ENCODE measurements at places on chromosomes 13 and 19. TPM values are rescaled to one million over a fixed set of nuclear protein-coding genes. Genes with fewer than 3 reads are reported as not detected.
A peak's percentile ranks its signal among the peaks of the same experiment; 100 is the strongest.

- DNase-seq = no peak
Observed at GRCh38 chr19:58203814-58204475, 21.1 kb downstream of the ZNF274 start.

DNA sequence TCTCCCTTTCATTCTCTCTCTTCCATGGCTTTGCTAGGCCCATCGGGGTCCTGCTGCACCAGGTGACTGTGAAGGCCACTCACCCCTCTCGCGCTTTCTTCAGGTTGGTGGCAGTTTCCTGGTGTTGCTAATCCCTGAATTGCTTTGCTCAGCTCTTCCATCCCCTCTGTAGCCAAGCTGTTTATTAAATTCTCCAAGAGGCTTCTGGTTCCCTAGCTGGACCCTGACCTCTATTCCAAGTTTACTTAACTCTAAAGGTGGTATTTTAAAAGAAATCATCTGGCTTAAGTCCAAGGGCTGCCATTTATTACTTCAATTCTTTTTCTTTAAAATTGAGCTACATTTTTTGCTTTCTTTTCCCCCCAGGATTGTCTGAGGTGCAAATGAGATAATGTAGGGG, 32.7 kb upstream of the MICU2 start:
- DNase-seq = no peak

- DNase-seq = no peak
Observed at GRCh38 chr19:51810223-51810622, 15.3 kb downstream of the FPR3 start.

DNA sequence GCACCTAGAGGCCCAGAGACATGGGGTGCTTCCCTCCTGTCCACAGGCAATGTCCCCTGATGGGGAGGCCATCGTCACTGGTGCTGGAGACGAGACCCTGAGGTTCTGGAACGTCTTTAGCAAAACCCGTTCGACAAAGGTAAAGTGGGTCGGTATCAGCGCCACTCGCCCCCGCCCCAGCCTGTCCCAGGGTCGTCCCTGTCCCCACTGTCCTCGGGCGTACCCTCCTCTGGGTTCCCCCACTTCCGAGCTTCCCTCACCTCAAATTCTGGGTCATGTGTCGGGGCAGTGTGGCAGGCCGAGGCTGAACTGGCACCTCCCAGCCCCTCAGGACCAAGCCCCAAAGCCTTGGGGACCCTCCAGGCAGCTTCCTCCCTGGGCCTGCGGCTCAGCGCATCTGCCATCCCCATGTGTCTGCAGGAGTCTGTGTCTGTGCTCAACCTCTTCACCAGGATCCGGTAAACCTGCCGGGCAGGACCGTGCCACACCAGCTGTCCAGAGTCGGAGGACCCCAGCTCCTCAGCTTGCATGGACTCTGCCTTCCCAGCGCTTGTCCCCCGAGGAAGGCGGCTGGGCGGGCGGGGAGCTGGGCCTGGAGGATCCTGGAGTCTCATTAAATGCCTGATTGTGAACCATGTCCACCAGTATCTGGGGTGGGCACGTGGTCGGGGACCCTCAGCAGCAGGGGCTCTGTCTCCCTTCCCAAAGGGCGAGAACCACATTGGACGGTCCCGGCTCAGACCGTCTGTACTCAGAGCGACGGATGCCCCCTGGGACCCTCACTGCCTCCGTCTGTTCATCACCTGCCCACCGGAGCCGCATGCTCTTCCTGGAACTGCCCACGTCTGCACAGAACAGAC, 4.4 kb upstream of the TEKTIP1 start:
- no peak for DNase-seq

GRCh38 chr13:60275208-60275607, 111.5 kb upstream of the DIAPH3 start:
- no peak for DNase-seq

DNA sequence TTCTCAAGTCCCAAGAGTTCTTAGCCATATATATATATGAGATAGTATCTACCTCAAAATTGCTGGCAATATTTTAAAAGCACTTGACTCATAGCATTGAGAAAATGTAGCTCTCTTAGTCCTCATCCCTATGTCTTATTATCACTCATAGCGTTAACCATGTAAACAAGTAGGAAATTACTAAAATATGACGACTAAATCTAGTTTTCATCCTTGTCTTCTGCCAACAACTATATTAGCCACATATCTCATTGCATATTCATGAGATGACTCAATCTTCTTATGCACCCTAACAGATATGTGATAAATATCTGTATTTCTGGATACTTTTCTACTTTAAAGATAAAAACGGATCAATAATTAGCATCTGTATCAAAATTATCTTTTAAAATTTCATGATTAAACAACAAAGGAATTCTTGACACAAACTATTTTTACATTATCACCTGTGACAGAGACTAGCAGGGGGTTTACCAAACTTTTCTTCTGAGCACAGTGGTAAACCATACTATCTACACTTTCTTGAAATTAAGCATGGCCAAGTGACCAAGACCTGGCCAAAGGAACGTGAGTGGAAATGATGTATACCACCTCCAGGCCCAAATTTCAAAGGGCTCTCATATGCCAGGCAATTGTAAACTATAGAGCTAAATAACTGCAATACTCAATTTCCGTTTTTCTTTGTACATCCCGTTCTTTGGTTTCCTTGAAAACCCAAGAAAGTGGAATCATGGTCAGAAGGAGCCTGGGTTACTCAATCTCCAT, 45.7 kb downstream of the ZC3H13 start:
- no peak for DNase-seq

DNA sequence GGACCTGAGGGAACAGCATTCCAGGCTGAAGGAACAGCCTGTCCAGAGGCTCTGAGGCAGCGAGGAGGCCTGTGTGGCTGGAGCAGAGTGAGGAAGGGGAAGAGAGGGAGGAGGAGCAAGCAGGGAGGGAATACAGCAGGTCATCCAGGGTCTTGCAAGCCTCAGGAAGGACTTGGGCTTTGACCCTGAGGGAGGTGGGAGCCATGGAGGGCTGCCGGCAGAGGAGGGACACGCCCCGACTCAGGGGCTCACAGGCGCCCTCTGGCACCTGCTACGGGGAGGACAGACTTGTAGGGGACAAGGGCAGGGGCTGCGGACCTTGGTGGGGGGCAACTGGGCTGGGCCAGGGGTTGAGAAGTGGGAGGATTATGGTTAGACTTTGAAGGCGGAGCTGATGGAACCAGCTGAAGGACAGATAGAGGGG, 4.7 kb downstream of the TINCR start:
- DNase-seq = no peak

- no peak for DNase-seq
Observed at GRCh38 chr19:18412610-18413239, 6.5 kb upstream of the SSBP4 start.

DNA sequence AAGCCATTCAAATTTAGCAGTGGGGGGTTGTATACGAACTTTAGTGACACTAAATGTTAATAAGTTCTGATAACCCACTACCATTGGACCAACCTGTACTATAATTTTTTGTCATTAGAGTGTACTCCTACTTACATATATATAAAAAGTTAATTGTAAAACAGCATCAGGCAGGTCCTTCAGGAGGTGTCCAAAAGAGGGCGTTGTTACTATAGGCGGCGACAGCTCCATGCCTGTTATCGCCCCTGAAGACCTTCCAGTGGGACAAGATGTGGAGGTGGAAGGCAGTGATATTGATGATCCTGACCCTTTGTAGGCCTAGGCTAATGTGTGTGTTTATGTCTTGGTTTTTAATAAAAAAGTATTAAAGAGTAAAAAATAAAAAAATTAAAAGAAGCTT, 27.5 kb downstream of the SPRYD7 start:
- DNase-seq = no peak

- DNase-seq = no peak
Observed at GRCh38 chr13:88461272-88462009, 790.3 kb downstream of the SLITRK5 start.

DNA sequence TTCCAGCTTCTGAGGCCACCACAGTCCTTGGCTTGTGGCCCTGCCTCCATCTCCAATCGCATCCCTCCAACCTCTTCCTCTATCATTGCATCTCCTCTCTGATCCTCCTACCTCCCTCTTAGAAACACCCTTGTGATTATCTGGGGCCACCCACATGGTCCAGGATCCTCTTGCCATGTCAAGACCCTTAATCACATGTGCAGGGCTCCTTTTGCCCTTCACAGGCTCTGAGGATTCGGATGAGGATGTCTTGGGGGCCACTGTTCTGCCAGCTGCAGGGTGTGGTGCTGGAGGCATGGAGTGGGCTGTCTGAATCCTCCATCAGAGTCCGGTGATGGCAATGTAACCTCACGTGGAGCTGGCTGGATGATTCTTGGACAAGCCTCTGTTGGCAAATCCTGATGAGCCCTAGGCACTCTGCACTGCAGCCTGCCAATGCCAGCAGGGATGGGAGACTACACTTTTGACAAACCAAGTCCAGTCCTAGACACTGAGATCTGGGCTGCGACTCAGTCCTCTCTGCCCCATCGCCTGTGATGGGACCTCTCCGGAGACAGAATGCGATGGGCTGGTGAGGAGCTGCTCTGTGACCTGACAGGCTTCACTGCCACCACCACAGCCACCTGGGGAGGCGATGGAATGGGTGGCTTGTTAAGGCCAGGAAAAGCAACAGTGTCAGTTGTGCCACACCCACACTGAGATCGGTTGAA, 61.2 kb downstream of the CCDC70 start:
- DNase-seq = no peak

DNA sequence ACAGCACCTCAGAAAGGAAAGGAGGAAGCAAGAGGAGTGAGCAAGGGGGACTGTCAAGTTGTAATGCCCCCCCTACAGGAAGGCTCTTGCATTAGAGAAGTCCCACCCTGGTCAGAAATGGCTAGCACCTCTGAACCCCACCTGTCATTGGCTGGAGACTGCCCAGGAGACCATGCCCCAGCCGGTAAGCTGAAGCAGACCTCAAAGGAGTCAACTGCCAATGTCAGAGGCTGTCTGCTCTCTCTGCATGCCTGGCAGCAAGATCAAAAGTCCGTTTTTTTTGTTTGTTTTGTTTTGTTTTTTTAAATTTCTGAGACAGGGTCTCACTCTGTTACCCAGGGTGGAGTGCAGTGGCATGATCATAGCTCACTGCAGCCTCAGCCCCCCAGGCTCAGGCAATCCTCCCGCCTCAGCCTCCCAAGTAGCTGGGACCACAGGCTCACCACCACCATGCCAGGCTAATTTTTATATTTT, 8.1 kb upstream of the BCL3 start:
- no peak for DNase-seq

- peak; percentile 82 for DNase-seq
Observed at GRCh38 chr13:30905932-30906383, at the start of gene MEDAG. Gene MEDAG (plus strand): TSS chr13:30906271. CDS start chr13:30906516, 245 bp downstream.

- DNase-seq = no peak
Observed at GRCh38 chr13:50908371-50908770, 1.2 kb upstream of the RNASEH2B start.

DNA sequence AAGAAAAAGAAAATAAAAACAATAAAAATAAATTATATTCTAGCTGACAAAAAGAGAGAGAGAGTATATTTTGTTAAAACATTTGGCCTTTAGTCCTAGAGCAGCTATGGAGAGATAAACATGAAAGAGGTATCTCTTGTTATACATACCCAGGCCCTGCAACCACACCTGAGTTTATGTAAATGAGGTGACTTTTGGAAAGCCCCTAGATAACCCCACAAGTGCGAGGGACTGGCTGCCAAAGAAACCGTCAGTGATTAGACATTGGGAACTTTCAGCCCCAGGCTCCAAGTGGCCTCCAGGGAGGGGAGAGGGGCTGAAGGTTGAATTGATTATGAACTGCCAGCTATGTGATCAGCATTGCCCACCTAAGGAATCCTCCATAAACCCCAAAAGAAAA, 2.1 kb upstream of the NLRP7 start:
- no peak for DNase-seq

- DNase-seq = peak; percentile 81
Observed at GRCh38 chr13:31160857-31161556, 697 bp downstream of the HSPH1 start.

DNA sequence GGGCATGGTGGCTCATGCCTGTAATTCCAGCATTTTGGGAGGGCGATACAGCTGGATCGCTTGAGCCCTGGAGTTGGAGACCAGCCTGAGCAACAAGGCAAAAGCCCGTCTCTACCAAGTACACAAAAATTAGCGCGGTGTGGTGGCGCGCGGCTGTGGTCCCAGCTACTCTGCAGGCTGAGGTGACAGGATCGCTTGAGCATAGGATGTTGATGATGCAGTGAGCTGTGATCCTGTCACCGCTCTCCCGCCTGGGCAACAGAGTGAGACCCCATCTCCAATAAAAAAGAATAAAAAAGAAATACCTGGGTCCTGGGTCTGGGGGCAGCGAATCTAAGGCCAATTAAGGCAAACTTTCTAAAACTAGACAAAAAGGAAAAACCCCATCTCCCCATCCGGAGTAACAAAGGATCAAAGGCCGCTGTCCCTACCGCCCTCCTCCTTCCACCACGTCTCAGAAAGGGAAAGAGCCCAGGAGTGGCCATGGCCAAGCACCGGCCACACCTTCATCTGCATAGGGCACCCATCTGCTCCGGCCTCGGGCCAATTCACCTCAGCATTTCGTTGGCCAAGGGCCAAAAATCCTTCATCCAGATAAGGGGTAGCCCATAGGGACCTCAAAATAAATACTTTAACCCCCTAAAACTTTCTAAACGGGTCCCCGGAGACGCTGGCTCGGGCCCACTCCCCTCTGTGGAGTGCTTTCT, 851 bp downstream of the ZNF320 start:
- peak; percentile 26 for DNase-seq

DNA sequence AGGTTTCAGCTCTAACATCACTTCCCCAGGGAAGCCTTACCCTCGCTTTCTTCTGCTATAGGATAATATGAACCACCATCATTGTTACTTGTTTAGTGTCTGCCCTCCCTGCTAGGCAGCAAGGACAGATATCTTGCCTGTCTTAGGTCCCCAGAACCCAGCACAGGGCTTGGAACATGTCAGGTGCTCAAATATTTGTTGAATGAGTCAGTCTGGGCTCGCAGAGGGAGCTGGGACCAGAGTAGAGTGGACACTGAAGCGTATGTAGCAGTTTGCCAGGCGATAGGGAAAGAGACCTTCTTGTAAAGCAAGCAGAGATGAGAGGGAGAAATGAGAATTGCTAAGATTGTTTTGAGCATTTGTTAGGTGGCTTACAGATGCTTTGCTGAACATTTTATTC, 11.7 kb downstream of the BCKDHA start:
- peak; percentile 59 for DNase-seq

DNA sequence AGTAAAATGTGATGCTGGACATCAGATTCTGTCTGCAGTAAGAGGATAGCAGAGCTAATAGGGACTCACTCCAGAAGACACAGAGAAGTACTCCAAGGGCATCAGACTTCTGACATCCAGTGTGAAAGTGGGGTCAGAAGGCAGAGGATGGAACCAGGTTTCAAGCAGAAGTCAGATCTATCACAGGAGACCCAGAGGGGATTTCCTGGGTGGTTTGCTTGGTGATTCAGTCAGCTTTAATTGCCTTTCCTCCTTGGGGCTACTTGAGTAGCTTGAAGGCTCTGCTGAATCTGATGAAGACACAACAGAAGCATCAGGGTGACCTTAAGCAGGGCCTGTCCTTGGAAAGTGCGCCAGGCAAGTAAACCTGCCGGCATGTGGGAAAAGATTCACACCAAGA, 300.6 kb downstream of the COG6 start:
- no peak for DNase-seq

Gene COL5A3
- total RNA-seq = 0.77 TPM

Gene LILRB4
- not detected for total RNA-seq

Gene FAM83E
- total RNA-seq = 1.0 TPM

Gene MBD3L3
- not detected for total RNA-seq

Gene KLK12
- not detected for total RNA-seq

Gene CYP2F1
- total RNA-seq = not detected

Gene PEG3
- 3.9 TPM for total RNA-seq

Gene N4BP2L1
- 5.9 TPM for total RNA-seq

Gene TNNI3
- not detected for total RNA-seq

Gene KCNN1
- total RNA-seq = under 0.01 TPM

Gene SYNGR4
- not detected for total RNA-seq

Gene ZNF83
- total RNA-seq = 47.0 TPM

Gene LRRC63
- under 0.01 TPM for total RNA-seq

Gene HIF3A
- total RNA-seq = 0.77 TPM

Data from fibroblast of lung (primary cell).